Hepatocyte (in vitro differentiated cells): ENCODE measurements at places on chromosomes 16 and 17. TPM values are rescaled to one million over a fixed set of nuclear protein-coding genes. Genes with fewer than 3 reads are reported as not detected.

The CCR7 gene
- total RNA-seq: 0.16 and 2.8 TPM in 2 replicates

DNA sequence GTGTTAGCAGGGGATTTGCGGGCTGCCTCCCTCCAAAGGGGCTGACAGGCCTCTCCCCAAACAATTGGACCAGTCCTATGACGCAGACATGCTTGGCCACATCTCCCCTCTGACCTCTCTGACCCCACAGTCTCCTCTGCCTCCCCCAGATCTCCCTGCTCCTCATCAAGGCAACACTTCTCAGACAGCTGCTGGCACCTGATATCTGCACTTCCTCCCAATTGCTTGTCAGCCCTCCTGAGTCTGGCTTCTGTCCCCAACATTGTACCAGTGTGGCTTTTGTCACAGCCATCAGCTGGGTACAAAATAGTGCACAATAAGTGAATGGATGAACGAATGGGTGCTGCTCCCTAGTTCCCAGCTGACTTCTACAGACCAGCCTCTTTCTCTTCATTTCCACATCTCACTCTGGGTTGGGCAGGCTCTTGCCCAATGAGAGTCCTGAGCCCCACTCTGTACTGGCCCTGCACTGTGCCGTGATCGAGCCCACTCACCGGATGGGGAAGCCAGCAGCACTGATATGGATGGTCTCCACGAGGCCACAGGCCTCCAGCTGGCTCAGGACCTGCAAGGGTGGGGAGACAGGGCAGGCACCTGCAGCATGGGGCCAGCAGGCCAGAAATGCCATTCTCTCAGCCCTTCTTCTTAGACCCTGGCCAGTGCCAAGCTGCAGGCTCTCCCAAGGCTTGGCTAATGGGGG is 17.1 kb downstream of the ZNHIT3 start:
- no peak for DNase-seq
- no peaks in the 10 kb centered on the region for H3K4me1 ChIP-seq
- H3K27ac ChIP-seq: no peak overlapping the region
- H3K4me3 ChIP-seq: no peak overlapping the region
- no peaks in the 10 kb centered on the region for H3K27me3 ChIP-seq

The USB1 gene
- 17.6 and 18.2 TPM in 2 replicates for total RNA-seq

DNA sequence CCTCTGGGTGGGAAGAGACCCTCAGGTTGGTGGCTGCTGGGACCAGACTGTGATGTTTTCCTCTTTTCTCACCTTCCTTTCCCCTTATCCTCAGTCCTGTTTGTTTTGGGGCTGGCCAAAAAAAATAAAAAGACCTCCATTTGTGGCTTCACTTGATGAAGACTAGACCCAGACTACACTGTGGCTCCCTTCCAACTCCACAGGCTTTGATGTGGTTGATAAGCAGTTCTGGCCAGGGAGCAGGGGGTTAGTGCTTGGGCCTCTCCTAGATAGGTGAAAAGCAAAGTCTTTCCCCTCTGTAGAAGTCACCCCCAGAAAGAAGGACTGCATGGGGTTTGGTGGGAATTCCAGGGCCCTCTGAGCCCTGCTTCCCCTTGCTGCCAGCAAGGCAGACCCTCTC is 11.2 kb upstream of the ADAM11 start:
- no peak overlapping the region for H3K4me3 ChIP-seq
- no peak overlapping the region for H3K27ac ChIP-seq
- no peaks in the 10 kb centered on the region for H3K4me1 ChIP-seq
- DNase-seq: no peak
- no peaks in the 10 kb centered on the region for H3K27me3 ChIP-seq

The SLC13A5 gene
- 15.2 and 18.5 TPM in 2 replicates for total RNA-seq

The PRSS22 gene
- total RNA-seq: 50.0 and 60.2 TPM in 2 replicates

DNA sequence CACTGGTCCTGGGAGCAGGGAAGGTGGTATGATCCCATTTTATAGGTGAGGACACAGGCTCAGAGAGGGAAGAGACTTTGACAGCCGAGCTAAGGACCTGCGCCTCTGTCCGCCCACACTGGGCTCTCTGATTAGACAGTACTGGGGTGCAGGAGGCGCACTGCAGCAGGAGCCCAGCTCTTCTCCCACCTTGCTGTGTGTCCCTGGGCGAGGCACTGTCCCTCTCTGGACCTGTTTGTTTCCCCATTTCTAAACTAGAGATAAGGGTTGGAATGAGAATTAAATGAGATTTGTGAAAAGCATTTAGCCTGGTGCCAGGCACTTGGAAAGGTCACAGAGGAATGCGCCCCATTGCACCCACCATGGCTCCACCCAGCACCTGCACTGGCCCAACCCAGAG is 19.6 kb upstream of the GINS2 start:
- H3K36me3 ChIP-seq: no peaks in the 10 kb centered on the region
- H3K27ac ChIP-seq: no peak overlapping the region
- H3K4me1 ChIP-seq: no peaks in the 10 kb centered on the region
- H3K4me3 ChIP-seq: no peak overlapping the region
- H3K27me3 ChIP-seq: no peaks in the 10 kb centered on the region

GRCh38 chr16:78290872-78291591 is 191.6 kb downstream of the WWOX start:
- H3K4me3 ChIP-seq: no peak overlapping the region
- no peak overlapping the region for H3K27ac ChIP-seq
- peaks cover 9% of the 10 kb centered on the region for H3K4me1 ChIP-seq
- no peaks in the 10 kb centered on the region for H3K36me3 ChIP-seq

The PIK3R6 gene
- total RNA-seq: 0.10 TPM in 1 of 2 replicates, not detected in the other

The PRR35 gene
- total RNA-seq: not detected in 2 replicates

DNA sequence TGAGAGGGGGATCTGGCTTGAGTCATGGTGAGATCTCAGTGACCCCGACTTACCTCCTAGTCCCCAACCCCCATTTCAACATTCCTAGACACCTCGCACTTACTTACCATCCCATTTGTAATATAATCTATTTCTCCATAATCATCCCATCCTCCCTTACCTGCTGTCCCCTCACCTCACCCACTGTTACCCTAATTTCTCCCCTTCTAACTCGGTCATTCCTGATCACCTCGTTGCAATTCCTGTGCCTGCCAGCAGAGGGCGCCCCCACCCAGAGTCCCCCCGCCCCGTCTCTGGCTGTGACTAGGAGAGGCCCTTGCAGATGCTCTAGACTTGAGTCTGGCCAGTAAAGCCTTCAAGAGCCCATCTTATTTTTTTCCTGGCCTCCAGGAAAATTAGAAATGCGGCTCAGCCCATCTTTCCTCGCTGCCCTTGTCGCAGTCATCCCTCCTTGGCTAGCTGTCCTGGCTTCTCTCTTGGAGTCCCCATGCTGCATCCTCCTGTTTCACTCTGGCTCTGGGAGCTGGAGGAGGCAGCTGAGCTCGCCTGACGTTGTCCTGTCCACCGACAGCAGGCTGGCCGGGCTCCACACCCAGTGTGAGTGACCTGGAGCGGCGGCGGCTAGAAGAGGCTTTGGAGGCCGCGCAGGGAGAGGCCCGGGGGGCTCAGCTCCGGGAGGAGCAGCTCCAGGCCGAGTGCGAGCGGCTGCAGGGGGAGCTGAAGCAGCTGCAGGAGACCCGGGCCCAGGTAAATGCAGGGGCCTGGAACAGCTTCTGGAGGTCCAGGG is 5.0 kb downstream of the TBKBP1 start:
- H3K4me3 ChIP-seq: no peak overlapping the region
- H3K36me3 ChIP-seq: no peaks in the 10 kb centered on the region
- peak; percentile 65 for DNase-seq
- peaks cover 6% of the 10 kb centered on the region for H3K4me1 ChIP-seq

DNA sequence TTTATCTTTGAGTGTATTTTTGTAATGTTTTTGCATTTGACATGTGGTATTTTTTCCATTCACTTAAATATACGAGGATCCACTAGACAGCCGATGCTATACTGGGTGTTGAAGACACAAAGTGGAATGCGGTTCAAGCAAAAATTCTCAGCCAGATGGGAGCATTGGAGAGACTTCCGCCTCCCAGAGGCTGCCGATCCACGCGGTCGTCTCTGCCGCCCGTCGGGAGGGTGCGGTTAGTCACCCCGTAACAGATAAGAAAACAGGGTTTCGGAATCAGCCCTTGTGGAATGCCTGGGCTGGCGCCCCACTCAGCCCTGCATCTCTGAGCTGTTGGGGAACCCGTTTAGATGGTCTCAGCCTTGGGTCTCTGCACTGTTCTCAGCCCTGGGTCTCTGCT is 7.3 kb downstream of the GSE1 start:
- peaks cover 38% of the 10 kb centered on the region for H3K4me1 ChIP-seq
- H3K36me3 ChIP-seq: no peaks in the 10 kb centered on the region
- no peak overlapping the region for H3K4me3 ChIP-seq
- no peaks in the 10 kb centered on the region for H3K27me3 ChIP-seq
- DNase-seq: no peak

DNA sequence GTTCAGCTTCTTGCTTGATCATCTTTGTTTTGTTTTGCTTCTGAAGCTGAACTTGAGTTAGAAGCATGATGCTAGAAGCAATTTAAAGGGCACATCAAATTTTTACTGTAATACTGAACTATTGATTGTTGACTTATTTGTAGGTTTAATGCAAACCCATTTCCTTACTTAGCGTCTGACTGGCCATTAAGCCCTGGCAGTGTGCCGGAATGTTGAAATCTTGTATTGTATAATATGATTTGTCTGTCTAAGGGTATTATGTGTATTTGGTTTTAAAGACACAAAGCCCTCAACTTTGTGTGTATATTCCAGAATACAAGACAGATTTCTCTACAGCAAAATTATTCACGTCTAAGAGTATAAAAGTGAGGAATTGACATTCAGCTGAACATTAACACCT is 39.7 kb downstream of the NUP93 start:
- DNase-seq: no peak
- H3K27ac ChIP-seq: no peak overlapping the region
- no peaks in the 10 kb centered on the region for H3K27me3 ChIP-seq
- H3K4me1 ChIP-seq: peaks cover 3% of the 10 kb centered on the region
- H3K36me3 ChIP-seq: no peaks in the 10 kb centered on the region

DNA sequence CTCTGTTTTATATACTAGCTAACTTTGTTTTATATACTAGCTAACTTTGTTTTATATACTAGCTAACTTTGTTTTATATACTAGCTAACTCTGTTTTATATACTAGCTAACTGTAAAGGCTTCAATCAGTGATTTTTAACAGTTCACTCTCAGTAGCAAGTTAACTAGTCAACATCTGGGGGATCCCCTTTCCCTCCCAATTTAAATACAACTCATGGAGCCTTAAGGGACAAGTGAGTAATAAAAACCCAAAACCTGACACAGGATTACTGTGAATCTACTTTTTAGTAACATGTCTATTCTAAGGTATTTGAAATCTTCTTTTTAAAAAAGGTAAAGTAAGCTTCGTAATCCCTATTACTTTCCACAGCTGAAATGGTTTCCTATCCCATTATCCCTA is 32.2 kb downstream of the FAM222B start:
- DNase-seq: no peak
- H3K36me3 ChIP-seq: no peaks in the 10 kb centered on the region
- peaks cover 45% of the 10 kb centered on the region for H3K4me1 ChIP-seq
- no peak overlapping the region for H3K4me3 ChIP-seq
- peak overlapping the region; percentile 91 for H3K27ac ChIP-seq

GRCh38 chr17:63066158-63066813 is 100.3 kb downstream of the TANC2 start:
- H3K36me3 ChIP-seq: no peaks in the 10 kb centered on the region
- no peak overlapping the region for H3K27ac ChIP-seq
- no peaks in the 10 kb centered on the region for H3K4me1 ChIP-seq
- no peak for DNase-seq

The TMEM220 gene
- 10.5 and 11.6 TPM in 2 replicates for total RNA-seq

DNA sequence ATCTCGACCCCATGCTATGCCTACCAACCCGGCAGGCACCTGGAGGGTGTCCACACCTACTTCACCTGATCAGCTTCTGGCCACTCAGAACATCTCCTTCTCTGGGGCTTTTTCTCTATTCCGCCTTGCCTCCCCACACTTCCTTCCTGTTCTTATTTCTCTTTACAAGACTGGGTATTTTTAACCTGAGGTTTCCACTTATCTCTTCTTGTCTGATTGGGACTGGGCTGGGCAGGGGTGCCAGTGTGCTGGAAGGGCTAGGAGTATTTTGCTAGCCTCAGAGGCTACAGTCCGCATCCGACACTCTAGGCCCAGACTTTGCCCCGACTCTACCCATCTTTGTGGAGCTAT is 26.2 kb upstream of the ZNF652 start:
- no peak for DNase-seq
- H3K4me3 ChIP-seq: no peak overlapping the region
- no peak overlapping the region for H3K27ac ChIP-seq
- no peaks in the 10 kb centered on the region for H3K4me1 ChIP-seq
- H3K36me3 ChIP-seq: no peaks in the 10 kb centered on the region

DNA sequence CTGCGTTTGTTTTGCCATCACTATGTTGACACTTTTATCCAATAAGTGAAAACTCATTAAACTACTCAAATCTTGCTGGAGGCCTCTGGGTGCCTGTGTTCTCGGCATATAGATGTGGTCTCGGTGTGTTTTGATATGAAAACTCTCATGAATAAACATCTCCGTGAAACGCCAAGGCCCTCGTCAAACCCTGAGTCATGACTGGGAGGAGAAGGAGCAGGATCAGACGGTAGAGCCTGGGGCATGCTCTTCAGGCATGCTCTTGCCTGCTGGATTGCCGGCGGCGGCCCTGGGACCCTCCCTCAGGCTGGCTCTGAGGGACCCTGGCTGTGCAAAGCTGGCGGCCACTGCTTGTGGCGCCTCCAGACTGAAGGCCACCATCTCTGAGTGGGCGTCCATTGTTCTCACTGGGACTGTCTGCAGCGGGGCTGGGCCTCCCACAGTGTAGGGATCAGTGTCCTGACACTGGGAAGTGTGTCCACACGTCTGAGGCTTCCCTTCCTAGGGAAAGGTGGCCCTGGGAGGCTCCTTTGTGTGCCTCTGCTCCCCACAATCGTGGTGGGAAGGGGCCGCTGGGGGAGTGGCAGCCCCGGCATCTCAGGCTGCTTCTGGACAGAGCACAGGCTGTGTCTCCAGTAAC is 1.7 kb upstream of the NPB start:
- peaks cover 11% of the 10 kb centered on the region for H3K4me1 ChIP-seq
- no peak overlapping the region for H3K4me3 ChIP-seq
- no peaks in the 10 kb centered on the region for H3K27me3 ChIP-seq
- H3K27ac ChIP-seq: no peak overlapping the region
- H3K36me3 ChIP-seq: no peaks in the 10 kb centered on the region
